ENCODE measurements at places on chromosomes 2 and 18.

- DNase-seq: no peak
Observed at GRCh38 chr18:76353500-76353899, 141.5 kb downstream of the ZNF516 start.

DNA sequence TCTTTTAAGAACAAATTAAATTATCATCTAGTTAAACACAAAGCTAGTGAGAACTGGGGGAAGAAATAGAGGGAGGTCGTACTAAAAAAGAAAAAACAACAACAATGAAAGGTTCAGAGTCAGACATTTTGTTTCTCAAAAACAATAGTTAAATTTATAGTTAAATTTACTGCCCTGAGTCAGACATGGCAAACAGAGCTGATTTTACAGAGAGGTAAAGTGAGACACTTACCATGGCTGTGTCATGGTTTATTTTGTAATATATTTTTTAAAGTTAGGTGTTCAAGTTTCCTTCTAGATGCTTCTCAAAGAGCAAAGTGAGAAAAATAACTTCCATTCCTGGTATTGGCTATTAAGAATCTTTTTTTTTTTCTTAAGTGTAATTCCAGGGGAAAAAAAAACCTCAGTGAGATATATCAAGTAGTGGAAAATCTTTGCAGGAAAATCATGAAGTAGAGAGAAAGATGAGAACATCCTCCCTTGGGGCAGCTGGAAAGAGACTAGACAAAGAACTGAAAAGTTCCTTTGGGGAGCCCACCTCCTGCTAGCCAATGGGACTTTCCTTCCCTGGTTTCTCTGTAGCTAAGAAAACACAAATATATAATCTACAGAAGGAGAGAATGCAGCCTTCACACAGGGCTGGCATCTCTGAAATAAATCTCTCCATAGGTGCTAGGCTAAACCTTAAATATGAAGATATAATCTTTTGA, 12.3 kb downstream of the KLF7 start:
- no peak for DNase-seq

DNA sequence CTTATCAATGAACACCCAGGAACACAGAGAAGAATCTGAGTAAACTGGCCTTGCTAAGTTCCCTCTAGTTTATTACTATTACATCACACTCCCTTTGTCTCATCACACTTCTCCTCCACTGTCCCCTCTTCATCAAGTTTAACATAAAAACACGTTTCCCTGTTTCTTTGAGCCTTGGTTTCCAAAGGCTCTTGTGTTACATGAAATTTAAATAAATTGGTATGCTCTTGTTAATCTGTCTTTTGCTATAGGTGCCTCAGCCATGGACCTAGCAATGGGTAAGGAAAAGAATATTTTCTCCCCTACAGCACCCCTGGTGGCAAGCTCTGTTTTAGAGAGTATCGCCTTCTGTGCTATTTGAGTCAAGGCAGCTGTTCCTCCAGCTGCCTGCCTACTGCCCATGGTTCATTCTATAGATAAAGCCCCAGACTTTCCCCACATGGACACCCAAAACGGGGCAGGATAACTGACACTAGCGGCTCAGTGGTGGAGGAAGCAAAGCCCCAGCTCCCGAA, 31.8 kb downstream of the TGIF1 start:
- DNase-seq: peak; percentile 32

DNA sequence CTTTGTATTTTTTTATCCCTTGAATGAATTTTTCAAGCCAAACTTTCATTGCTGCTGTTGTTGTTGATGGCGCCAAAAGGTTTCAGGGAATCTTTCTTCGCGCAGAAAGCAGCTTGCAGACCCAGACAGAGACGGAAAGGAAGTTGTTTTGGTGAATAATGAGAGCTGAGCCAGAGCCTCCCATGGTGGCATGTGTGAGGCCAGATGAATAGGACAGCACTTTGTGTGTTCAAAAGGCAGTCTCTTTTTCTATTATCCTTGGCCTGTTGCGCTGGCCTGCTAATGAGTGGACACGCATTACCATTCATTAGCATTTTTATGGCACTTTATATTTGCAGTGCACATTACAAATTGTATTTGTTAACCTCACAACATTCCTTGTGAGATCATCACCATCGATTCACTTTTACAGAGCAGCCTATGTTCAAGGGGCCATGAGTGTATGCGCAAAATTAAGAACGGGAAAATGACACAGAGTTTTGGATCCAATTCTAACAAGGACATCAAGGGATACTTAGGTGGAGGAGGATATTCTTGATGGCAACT, 754.7 kb downstream of the BCL11A start:
- no peak for DNase-seq

- peak; percentile 16 for DNase-seq
Observed at GRCh38 chr2:144320491-144320890, 199.4 kb downstream of the ZEB2 start.

GRCh38 chr2:196166876-196167275, 4.5 kb downstream of the STK17B start:
- no peak for DNase-seq

GRCh38 chr2:225464346-225465025, 65.0 kb downstream of the NYAP2 start:
- DNase-seq: peak; percentile 18

DNA sequence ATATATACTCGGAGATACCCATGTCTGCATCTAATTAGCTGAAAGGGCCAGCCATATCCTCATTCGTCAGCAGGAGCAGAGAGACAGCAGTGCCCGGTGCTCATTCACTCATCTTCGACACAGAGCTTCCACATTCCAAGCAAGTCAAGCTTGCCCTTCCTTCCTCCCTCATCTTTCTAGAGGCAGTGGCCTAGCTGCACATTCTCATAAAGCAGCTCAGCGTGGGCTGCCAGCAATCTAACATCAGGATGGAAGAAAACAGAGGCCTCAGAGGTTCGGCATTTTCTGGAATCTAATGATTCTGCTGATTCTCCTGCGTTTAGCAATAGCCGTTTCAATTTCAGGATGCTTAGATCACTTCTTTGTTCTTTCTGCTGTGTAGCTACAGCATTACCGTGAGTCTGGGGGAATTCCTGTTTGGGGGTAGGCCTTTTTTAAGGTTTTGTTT, 68.8 kb downstream of the CLHC1 start:
- peak; percentile 47 for DNase-seq

DNA sequence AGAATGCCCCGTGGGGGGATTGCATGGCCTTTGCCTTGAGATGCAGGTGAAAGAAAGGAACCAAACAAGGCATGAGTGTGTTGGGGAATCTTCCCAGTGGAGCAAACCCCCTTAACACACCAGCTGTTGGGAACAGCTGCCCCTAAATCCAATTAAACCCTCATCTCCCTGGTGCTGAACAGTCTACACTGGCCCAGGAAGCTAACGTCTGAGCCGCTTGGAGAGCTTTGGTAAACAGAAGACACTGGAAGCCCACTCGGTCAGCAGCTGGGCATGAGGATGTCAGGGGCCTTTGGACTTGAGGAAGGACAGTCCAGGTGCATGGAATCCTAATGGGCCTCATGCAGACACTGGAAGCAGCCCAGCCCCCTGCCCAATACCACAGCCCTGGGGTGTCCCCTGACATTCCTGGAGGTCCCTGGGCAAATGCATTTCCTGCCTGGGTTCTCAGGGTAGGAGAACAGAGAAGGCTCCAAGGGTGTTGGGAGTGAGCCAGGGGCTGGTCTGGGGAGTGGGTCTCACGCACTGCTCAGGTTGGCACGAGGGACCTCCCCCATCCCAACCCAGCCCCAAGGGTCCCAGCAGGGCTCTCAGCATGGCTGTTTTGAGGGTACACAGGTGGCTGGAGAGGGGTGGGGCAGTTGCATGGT, 37.7 kb downstream of the GBX2 start:
- no peak for DNase-seq

- DNase-seq: no peak
Observed at GRCh38 chr2:195308163-195308562, 348.9 kb upstream of the SLC39A10 start.

DNA sequence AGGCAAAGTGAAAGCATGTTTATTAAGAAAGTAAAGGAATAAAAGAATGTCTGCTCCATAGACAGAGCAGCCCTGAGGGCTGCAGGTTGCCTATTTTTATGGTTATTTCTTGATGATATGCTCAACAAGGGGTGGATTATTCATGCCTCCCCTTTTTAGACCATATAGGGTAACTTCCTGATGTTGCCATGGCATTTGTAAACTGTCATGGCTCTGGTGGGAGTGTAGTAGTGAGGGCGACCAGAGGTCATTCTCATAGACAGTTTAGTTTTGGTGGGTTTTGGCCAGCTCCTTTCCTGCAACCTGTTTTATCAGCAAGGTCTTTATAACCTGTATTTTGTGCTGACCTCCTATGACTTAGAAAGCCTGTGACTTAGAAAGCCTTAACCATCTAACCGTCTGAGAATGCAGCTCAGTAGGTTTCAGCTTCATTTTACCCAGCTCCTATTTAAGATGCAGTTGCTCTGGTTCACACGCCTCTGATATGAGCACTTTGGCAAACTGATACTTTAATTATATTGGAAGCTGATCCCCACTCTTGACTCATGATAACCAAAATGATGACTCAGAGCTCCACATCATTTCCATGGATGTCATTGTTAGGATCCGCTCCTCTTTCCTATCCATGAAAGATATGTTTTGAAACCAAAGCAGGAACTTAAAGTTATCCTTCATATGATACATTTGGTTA, 14.5 kb upstream of the ERMN start:
- DNase-seq: no peak

DNA sequence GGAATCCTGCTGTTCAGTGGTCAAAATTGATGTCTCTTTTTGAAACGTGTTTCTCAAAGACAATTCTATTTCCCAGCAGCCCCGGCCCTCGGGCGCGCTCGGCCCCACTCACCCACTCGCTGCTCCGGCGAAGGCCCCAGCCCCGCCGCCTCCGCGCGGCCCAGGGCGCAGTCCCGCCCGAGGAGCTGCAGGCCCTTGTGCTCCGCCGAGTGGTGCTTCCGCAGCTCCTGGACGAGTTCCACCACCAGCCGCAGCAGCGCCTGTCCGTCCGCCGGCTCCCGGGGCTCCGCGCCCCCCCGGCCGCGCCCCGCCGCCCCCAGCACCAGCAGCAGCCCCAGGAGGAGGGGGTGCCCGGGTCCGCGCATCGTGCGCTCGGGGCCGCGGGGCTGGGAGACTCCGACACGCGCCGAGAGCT, 413 bp downstream of the ALKAL2 start:
- no peak for DNase-seq

GRCh38 chr2:219300022-219300421, 9.2 kb downstream of the PTPRN start:
- no peak for DNase-seq

DNA sequence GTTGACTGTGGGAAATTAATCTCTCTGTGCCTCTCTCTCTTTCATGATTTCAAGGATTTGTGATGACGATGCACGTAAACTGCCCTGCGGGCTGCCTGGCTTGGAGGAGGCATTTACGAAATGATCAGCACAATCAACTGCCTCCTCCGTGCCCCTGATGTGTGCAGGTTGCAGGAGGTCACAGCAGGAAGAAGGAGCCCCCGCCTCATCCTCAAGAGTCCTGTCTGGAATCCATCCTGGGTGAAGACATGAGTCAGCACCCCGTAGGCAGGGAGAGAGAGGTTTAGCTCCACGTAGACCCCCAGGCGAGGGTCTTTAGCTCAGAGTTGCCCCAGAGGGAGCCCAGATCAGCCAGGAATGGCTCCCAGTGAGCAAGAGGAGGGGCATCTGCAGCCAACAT, 17.1 kb upstream of the TEX51 start:
- DNase-seq: no peak

DNA sequence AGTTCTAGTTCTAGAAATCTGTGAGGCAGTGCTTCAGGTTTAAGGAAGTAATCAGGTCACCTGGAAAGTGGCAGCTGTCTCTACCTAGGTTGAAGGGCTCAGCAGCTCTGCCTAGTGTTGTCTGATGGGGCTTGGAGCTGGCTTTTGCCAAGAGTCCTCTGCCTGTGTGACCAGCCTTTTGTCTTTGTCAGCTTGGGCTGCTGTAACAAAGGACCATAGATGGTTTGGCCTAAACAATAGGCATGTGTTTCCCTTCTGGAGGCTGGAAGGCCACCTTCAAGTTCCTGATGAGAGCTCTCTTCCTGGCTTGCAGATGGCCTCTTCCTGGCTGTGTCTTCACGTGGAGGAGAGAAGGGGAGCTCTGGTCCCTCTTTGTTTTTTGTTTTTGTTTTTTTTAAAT, 13.3 kb downstream of the UBE2F start:
- DNase-seq: no peak

DNA sequence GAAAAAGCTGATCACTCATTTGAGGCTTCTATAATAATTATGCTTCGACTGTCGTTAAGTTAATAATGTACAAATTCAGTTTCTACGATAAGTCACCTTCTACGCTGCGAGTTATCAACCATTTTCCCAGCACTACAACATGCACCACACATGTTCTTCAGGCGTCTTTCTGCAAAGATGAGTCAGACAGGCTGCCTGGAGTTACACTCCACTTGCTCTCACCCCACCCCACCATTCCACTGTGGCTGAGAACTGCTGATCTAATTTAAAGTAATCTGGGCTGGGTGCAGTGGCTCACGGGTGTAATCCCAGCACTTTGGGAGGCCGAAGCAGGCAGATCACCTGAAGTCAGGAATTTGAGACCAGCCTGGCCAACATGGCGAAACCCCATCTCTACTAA, 218.6 kb downstream of the DYM start:
- no peak for DNase-seq

- peak; percentile 10 for DNase-seq
Observed at GRCh38 chr18:50870138-50870845, 8.6 kb upstream of the ME2 start.

DNA sequence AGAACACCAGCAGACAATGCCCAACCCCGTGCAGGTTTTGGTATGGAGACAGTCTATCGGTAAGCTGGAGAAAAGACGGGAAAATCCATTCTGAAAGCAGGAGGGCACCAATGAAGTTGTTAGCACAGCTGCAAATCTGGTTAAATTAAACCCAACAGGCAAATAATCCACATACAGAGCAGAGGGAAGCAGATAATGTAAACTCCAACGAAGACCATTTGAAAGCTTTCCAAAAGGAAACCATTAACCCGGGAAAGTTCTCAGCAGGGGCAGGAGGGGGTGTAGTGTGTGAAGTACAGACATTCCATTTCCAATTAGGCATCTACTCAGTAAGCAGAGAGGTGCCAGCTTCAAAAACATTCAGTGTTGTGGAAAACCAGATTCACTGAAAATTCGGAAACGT, 10.3 kb downstream of the EDAR start:
- no peak for DNase-seq

GRCh38 chr2:189013671-189014448, 39.7 kb downstream of the COL3A1 start:
- no peak for DNase-seq

DNA sequence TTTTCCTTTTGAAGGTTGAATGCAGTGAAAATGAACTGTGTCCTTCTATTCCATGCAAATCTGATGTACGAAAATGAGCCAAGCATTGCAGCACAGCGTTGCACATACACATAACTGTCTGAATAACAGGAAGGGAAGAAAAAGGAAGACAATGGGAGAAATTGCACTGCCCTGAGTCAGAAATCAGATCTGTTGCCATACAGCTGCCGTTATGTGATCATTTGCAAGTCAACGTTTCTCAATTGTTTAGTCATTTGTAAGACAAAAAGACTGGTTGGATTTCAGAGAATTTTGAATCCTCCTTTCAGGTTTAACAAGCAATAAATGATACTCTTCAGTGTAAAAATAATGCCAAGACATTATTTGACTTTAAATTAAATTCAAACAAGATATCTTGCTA, 284.1 kb downstream of the DSEL start:
- peak; percentile 37 for DNase-seq
